Stimulated activated CD4-positive, alpha-beta T cell treated with anti-CD3 and anti-CD28 coated beads, Interleukin-15, amount 100 ng/mL, for 48 hours (primary cell): ENCODE measurements at places on chromosomes 12 and 14.
A peak's percentile ranks its signal among the peaks of the same experiment; 100 is the strongest.

DNA sequence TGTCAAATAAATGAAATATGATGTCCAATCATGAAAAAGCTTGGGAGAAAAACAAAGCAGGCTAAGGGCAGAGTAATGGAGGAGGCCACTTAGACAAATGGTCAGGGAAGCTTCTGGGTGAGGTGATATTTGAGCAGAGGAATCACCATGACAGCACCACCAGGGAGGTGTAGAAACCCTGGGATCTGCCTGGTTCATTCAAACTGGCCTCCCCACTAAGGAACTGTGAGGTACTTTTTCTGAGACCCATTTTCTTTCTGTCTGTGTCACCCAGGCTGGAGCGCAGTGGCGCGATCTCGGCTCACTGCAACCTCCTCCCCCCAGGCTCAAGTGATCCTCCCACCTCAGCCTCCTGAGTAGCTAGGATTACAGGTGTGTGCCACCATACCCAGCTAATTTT is 7.8 kb upstream of the SSH1 start:
- DNase-seq = no peak

- DNase-seq = peak; percentile 11
Observed at GRCh38 chr14:23186913-23187654, 3.6 kb upstream of the SLC7A8 start.

DNA sequence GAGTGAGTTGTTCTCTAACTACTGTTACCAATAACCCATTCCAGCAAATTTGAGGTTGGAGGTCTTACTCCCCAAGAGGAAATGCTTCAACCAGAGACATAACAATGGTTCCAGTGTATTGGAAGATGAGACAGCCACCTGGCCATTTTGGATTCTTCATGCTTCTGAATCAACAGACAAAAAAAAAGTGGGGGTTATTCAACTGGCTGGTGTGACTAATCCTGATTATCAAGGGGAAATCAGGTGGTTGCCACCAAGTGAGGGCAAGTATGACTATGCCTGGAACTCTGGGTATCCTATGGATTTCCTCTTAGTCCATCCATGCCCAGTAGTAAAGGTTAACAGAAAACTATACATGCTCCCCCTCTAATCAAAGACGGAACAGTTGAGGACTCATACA is 29.9 kb upstream of the ZNF641 start:
- DNase-seq = no peak

- no peak for DNase-seq
Observed at GRCh38 chr14:79986251-79986650, 225.1 kb downstream of the DIO2 start.

- DNase-seq = no peak
Observed at GRCh38 chr14:104697892-104698583, 8.6 kb downstream of the INF2 start.

- no peak for DNase-seq
Observed at GRCh38 chr14:38731962-38732361, 371.1 kb downstream of the SEC23A start.

- no peak for DNase-seq
Observed at GRCh38 chr12:102504280-102504679, 23.9 kb upstream of the IGF1 start.

- no peak for DNase-seq
Observed at GRCh38 chr12:96242597-96242996, 48.4 kb downstream of the ELK3 start.

GRCh38 chr12:5779401-5779800 is 165.7 kb downstream of the ANO2 start:
- no peak for DNase-seq

DNA sequence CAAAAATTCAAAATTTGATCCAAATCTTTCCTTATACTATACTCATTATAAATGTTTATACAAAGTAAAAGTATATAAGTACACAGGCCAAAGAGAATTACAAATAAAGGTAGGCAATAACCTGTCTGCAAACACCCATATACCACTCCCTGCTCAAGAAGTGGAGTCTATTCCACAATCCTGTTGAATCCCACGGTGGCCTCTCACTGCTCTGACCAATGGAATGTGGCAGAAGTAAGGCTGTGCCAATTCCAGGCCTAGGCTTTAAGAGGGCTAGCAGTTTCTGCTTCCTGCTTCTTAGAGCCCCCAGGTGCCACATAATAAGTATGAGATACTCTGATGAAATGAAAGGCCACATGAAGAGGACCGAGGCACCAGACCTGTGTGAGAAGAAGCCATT is 79.8 kb upstream of the CFL2 start:
- DNase-seq = no peak

GRCh38 chr12:3113671-3114325 is 36.6 kb downstream of the TSPAN9 start:
- DNase-seq = no peak

GRCh38 chr14:85531141-85531586 is 1.2 kb downstream of the FLRT2 start:
- DNase-seq = no peak

DNA sequence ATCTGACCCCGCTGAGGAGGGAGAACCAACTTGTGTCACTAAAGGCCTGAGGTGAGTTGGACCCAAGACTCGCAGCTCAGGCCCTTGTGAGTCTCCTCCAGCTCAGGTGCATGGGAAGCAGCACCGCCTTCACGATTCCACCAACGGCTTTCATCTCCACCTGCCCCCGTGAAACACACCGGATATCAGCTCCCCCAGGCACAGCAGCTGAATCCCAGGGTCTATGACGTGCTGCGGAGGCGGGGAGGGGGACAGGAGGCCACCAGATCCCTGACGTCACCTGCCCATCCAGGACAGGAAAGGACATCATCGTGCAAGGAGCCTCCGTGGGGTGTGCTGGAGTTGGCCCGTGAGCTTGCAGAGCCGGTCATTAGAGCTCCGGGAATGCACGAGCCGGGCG is 18.5 kb upstream of the SFSWAP start:
- no peak for DNase-seq

GRCh38 chr12:93191956-93192355 is 185.8 kb upstream of the NUDT4 start:
- no peak for DNase-seq

- no peak for DNase-seq
Observed at GRCh38 chr12:30806989-30807694, 52.4 kb upstream of the CAPRIN2 start.

GRCh38 chr14:35401422-35402265 is 2.9 kb downstream of the NFKBIA start:
- no peak for DNase-seq

DNA sequence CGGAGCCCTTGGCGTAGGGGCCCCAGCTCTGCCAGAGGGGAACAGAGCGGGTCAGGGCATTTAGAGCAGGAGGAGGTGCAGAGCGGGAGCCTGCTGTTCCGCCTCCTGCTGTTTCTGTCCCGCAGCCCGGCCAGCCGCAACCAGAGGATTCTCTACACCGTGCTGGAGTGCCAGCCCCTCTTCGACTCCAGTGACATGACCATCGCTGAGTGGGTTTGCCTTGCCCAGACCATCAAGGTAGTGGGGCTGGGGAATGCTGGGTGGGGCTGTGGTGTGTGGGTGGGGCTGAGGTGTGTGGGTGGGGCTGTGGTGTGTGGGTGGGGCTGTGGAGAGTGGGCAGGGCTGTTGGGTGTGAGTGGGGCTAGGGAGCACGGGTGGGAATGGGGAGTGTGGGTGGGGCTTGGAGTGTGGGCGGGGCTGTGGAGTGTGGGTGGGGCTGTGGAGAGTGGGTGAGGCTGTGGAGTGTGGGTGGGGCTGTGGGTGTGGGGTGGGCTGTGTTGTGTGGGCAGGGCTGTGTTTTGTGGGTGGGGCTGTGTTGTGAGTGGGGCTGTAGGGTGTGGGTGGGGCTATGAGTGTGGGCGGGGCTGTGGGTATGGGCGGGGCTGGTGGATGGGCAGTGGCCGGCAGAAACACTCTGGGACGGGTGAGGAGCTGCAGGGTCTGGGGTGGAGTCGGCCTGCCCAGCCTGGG is 8.0 kb downstream of the ASPG start:
- no peak for DNase-seq

- no peak for DNase-seq
Observed at GRCh38 chr12:6843118-6843902, 2.6 kb downstream of the GNB3 start.
